Trophoblast cell (in vitro differentiated cells and primary cell): ENCODE measurements at places on chromosomes 4 and X.

DNA sequence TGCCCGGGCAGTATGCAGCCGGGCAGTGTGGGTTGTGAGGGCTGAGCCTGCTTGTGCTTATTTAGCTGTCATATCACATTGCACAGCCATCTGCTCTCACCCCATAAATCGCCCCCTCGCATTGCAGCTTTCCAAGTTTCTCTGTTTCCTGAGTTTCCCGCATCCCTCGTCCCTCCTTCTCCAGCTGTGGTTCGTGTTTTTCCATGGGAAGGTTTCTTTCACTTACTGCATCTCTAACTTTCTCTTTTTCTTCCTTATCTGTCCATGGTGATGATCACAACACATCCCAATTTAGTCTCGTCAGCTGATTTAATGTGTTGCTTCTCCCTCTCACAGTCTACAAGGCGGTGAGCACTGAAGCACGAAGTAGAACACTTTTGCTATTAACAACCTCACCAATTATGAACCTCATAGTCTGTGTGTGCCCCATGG lies 118.1 kb downstream of the ENPP6 start:
- peaks cover 9% of the 10 kb centered on the region for H3K4me1 ChIP-seq
- no peak overlapping the region for H3K4me3 ChIP-seq
- no peaks in the 10 kb centered on the region for H3K27me3 ChIP-seq
- DNase-seq, result no peak

DNA sequence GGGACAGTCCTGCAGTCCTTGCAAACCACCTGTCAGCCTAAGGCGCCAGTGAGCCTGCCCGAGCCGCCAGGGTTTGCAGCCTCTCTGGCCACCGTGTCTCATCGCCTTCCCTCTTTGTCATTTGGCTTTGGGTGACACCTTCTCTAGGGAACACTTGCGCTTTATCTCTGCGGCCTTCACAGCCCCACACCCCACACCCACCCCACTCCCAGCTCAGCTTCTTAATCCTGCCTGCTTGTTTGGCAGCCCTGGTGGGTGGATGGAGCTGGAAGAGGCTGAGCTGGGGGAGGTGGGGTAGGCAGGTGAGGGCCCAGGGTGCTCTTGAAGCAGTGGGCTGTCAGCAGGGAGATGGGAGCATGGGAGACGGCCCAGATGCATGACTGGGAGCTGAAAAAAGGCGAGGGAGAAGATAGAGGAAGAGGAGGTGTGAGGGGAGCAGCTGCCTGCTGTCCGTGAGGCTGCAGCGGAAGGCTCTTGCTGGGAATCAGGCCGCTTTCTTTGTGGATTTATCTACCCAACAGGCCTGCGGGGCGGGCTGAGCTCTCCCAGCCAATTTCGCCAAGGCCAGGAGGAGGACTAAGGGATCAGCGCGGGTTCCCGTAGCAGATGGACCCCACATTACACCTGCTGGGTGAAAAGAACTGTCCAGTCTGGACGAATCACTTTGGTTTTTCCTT lies 97.5 kb upstream of the STOX2 start:
- peak overlapping the region; percentile 3 for H3K4me3 ChIP-seq
- DNase-seq, result no peak
- peaks cover 3% of the 10 kb centered on the region for H3K4me1 ChIP-seq
- no peaks in the 10 kb centered on the region for H3K36me3 ChIP-seq
- H3K27ac ChIP-seq, result no peak overlapping the region
- no peaks in the 10 kb centered on the region for H3K27me3 ChIP-seq

DNA sequence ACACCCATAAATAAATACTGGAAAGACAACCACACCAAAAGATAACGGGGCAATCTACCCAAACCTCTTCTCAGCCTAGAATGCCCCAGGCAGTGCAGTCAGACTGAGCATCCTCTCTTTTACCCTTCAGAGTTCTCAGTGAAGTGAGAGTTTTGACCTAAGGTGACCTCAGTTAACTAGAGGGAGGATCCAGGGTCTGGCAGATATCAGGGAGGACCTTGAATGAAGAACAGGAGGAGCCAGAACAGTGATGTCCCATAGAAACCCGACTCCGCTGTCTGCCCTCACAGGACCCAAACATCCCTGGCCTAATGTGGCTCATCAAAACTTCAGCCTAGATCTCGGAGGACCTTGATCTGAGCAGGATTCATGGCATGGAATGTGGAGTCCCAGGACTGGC lies at the start of gene MAGEB3:
TSS of gene MAGEB3 (plus strand) at position 263 of the 400 bp plus-strand sequence. CDS start 5,268 bp downstream, outside the sequence.
- no peak for DNase-seq
- H3K27me3 ChIP-seq, result no peaks in the 10 kb centered on the region
- H3K36me3 ChIP-seq, result no peaks in the 10 kb centered on the region
- H3K4me3 ChIP-seq, result no peak within 1 kb of the TSS
- H3K4me1 ChIP-seq, result no peaks in the 10 kb centered on the region

DNA sequence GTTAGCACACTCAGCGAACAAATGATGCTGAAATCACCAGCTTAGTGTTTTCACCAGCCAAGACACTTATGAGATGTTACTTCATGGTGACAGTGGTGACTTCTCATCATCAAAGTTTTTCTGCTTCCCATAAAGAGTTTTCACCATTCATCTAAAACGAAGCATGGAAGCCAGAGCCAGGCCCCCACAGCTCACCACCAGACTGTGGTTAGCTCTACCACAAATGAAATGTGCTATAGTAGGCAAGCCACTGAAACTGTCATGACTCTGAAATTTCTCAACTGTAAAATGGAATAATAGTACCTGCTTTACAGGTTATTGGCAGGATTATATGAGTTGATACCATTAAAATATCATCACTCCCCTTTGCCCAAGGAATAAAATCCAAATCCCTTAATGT lies 56.4 kb upstream of the HHIP start:
- DNase-seq, result no peak
- no peak overlapping the region for H3K4me3 ChIP-seq
- no peaks in the 10 kb centered on the region for H3K36me3 ChIP-seq
- H3K27ac ChIP-seq, result no peak overlapping the region
- H3K4me1 ChIP-seq, result no peaks in the 10 kb centered on the region

- H3K36me3 ChIP-seq, result peaks cover 7% of the 10 kb centered on the region
- no peaks in the 10 kb centered on the region for H3K4me1 ChIP-seq
- H3K4me3 ChIP-seq, result no peak overlapping the region
- no peak for DNase-seq
These were observed 190.1 kb downstream of the NSUN7 start for GRCh38 chr4:40939856-40940255.

- H3K27me3 ChIP-seq, result no peaks in the 10 kb centered on the region
- no peaks in the 10 kb centered on the region for H3K4me1 ChIP-seq
These were observed 85.2 kb downstream of the ANAPC10 start for GRCh38 chr4:145012841-145013240.

DNA sequence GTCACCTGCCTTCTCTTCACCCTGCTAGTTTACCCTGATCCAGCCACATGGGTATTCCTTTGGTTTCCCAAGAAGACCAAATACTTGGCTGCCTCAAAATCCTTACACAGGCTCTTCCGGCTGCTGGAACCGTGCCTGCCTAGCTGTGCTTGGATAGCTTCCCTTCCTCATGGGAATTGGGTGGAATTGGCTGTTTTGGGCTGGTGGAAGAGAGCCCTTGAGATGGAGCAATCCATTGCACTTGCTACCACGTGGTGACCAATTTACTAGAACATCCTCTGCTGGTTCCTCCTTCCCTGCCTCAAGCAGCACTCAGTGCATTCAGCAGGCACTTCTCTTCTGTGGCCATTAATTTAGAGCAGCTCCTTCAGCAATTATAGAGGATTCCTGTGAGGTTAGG lies 119.3 kb upstream of the AP1S2 start:
- H3K4me3 ChIP-seq, result no peak overlapping the region
- no peaks in the 10 kb centered on the region for H3K4me1 ChIP-seq
- no peaks in the 10 kb centered on the region for H3K36me3 ChIP-seq
- no peak overlapping the region for H3K27ac ChIP-seq
- no peak for DNase-seq

DNA sequence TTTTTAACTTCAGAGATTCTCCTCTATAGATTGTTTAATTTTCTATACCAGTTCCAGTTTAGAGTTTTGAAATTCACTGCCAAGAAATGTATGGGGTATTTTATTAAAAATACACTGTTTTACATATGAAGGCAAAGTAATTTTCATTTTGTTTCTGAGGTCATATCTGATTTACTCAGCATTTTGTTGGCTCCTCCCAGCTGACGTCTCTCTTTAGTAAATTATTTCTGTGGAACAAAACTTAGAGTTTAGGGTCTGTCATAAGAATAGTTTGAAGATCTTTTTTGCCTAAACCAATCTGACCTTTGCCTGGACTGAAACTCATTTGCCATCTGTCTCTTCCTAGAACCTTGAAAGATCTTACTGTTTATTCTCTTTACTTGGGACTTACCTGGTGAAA lies 16.9 kb downstream of the FNIP2 start:
- no peaks in the 10 kb centered on the region for H3K36me3 ChIP-seq
- no peak overlapping the region for H3K27ac ChIP-seq
- H3K27me3 ChIP-seq, result no peaks in the 10 kb centered on the region
- peaks cover 3% of the 10 kb centered on the region for H3K4me1 ChIP-seq
- no peak overlapping the region for H3K4me3 ChIP-seq

GRCh38 chrX:25275159-25275558 lies 259.4 kb upstream of the ARX start:
- H3K36me3 ChIP-seq, result no peaks in the 10 kb centered on the region
- no peaks in the 10 kb centered on the region for H3K27me3 ChIP-seq
- H3K4me3 ChIP-seq, result no peak overlapping the region

DNA sequence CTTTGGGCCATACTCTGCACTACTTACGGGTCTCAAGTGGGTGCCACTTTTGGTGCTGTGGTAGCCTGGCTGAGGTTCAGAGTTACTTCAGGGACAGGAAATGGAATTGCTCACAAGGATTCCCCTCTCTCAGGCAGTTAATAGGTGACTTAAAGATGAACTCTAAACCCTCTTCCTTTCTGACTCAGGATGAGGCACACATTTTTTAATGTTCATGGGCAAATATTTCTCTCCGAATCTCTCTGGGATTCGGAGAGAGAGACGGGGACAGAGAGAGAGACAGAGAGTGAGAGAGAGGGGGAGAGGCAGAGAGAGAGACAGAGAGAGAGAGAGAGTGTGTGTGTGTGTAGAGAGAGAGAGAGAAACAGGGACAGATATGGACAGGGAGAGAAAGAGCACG lies 79.8 kb downstream of the NYX start:
- H3K4me3 ChIP-seq, result no peak overlapping the region
- H3K36me3 ChIP-seq, result peaks cover 15% of the 10 kb centered on the region
- H3K4me1 ChIP-seq, result no peaks in the 10 kb centered on the region
- no peak overlapping the region for H3K27ac ChIP-seq

- H3K4me1 ChIP-seq, result no peaks in the 10 kb centered on the region
- no peak overlapping the region for H3K27ac ChIP-seq
- no peak for DNase-seq
- no peak overlapping the region for H3K4me3 ChIP-seq
- H3K27me3 ChIP-seq, result no peaks in the 10 kb centered on the region
These were observed 248.1 kb downstream of the EVC2 start for GRCh38 chr4:5460106-5460801.

- H3K4me3 ChIP-seq, result no peak overlapping the region
- H3K27ac ChIP-seq, result no peak overlapping the region
- H3K4me1 ChIP-seq, result peaks cover 17% of the 10 kb centered on the region
- no peaks in the 10 kb centered on the region for H3K36me3 ChIP-seq
- no peaks in the 10 kb centered on the region for H3K27me3 ChIP-seq
- DNase-seq, result no peak
These were observed 3.5 kb upstream of the ZFP92 start for GRCh38 chrX:153407736-153408135.
